Stromal cell of bone marrow (primary cell): ENCODE measurements at places on chromosomes 4 and X.

DNA sequence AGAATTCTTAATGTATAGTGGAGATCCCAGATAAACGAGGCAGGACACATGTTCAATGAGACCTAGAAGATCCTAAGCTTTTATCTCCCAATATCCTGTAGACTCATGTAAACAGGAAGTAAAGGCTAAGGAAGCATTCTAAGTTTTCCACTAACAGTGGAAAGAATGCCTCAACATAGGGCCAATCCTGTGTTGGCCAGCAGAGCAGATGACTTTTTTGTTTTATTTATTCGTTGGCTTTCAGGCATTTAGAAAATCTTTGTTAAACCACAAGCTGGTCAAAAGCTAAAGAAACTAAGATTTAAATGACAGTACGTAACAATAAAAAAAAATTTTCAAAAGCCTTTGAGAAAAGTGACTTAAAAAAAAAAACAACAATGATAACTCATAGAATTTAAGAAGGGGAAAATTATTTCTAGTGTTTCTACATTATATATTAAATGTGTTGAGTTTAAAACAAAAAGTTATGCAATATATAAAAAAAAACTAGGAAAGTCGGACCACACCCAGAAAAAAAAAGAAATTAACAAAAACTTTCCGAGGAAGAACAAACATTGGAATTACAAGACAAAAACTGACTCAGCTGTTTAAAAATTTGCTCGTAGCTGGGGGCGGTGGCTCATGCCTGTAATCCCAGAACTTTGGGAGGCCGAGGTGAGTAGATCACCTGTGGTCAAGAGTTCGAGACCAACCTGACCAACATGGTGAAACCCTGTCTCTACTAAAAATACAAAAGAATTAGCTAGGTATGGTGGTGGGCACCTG, 759.3 kb downstream of the FSTL5 start:
- no peak for DNase-seq

DNA sequence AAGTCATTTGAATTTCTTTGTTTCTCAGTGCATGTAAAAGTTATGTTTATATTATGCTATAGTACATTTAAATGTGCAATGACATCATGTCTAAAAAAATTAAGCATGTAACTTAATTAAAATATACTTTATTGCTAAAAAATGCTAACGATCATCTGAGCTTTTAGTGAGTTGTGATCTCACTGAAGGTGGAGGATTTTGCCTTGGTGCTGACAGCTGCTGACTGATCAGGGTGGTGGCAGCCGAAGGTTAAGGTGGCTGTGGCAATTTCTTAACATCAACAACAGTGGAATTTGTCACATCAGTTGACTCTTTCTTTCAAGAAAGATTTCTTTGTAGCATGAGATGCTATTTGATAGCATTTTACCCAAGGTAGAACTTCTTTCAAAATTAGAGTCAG, 6.6 kb downstream of the ANAPC4 start:
- no peak for DNase-seq

- peak; percentile 27 for DNase-seq
Measured at GRCh38 chrX:149151805-149152757, 353.0 kb downstream of the IDS start.

DNA sequence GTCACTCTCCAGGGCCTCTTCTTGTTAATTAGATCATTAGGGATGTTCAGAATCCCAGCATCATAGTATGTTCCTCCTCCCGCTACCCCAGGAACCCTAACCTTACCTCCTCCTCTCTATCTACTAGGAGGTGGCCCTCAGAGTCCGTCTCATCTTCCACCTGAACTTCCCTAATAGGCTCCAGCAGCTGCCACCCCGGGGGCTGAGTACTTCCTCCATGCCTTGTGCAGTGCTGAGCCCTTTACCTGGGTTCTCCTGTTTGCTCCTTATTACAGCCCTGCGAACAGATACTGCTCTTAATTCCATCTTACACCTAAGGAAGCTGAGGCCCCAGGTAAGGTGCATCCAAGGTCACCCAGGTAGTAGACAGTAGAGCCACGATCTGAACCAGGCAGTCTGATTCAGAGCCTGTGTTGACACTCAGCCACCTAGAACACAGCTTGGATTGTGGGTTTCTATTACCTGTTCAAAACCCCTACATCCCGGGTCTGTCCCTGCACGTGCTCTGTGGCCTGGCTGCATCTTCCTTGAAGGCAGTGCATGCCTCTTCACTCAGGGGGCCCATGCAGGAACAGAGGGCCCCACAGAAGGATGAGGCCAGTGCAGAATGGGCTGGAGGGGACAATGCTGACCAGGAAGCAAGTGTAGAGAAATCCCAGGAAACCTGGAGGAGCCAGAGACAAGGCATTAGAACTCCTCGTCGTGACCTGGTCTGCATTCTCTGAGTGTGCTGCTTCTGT, 51.4 kb upstream of the MSANTD1 start:
- no peak for DNase-seq

DNA sequence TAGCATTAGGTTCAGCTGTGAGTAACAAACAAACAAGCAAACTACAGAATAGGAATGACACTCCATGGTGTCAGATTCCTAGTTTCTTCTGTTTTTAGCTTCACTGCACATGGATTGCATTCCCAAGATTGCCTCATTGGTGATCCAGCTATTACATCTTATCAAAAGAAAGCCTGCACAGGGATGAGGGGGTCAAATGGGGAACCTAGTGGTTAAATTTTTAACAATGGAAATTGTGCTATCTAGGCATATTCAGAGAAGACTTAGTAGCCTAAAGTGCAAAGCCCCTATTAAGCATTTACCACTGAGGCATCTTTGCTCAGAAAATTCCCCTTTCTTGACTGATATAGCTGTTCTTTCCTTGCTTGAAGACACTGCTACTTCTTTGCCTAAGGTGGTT, 3.9 kb upstream of the TTC29 start:
- DNase-seq: no peak

GRCh38 chrX:38891641-38892413, 90.6 kb downstream of the MID1IP1 start:
- no peak for DNase-seq

DNA sequence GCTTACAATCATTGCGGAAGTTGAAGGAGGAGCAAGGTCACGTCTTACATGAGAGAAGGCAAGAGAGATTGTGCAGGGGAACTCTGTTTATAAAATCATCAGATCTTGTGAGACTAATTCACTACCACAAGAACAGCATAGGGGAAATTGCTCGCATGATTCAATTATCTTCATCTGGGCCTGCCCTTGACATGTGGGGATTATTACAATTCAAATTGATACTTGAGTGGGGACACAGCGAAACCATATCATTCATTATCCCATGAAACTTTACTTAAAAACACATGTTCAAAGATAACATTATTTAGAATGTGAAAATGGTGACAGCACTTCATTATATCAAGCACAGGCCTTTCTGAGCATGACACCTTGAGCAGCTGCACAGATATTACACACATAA, 1087.8 kb downstream of the C4orf33 start:
- DNase-seq: no peak

DNA sequence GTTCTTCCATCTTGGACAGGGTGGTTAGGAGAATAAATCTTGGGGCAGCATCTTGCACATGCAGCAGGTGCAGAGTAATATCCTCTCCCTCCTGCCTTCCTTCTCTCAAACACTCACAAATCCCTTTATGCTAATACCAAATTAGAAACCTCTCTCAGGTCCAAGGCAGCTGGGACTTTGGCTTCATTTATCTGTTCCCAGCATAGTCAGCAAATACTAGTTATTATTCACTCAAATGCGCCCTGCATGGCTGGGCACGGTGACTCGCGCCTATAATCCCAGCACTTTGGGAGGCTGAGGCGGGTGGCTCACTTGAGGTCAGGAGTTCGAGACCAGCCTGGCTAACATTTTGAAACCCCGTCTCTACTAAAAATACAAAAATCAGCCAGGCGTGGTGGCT, 156.0 kb upstream of the GALNT7 start:
- no peak for DNase-seq

DNA sequence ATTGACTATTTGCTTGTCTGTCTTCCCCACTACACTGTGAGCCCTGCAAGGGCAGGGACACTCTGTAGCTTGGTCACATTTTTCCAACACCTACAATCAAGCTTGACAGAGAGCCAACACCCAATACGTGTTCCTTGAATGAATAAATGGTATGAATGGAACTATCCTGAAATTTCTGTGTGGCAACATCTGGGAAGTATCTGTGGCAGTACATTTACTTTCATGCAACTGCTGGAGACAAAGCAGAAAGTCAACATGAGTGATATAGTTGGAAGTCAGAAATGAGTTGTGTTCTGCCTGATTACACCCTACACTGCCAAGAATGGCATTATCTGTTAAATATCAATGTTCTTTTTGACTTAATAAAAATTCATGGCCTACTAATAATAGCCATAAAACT, 343.5 kb upstream of the F9 start:
- no peak for DNase-seq

DNA sequence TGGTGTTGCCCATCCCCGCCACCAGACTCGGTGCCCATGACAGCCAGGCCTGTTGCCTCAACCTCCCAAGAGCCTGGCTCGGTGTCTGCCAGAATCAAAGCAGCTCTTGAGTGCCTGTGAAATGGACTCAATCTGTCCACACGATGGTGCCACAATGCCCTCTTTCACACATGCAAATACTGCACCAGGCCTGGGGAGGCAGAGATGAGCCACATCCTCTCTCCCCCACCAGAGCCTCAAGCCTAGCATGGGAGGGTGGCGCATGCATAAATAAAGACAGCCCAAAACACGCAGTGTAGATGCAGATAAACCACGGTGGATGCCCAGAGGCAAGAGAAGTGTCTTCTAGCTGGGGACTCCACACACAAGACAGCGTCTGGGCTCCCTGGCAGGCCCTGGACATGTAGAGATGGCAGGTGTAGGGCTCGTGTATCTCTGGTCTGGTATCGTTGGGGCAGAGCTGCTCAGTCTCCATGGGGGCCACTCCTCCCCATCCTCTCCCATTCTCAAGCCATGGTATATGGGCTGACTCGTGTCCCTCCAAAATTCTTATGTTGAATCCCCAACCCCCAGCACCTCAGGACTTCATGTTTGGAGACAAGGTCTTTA, 65.6 kb downstream of the JAKMIP1 start:
- DNase-seq: no peak

- DNase-seq: no peak
Measured at GRCh38 chr4:145618210-145618931, 814 bp upstream of the MMAA start.

GRCh38 chr4:133390198-133390855, 241.2 kb downstream of the PCDH10 start:
- no peak for DNase-seq

- DNase-seq: no peak
Measured at GRCh38 chr4:121278811-121279368, 101.9 kb downstream of the QRFPR start.

DNA sequence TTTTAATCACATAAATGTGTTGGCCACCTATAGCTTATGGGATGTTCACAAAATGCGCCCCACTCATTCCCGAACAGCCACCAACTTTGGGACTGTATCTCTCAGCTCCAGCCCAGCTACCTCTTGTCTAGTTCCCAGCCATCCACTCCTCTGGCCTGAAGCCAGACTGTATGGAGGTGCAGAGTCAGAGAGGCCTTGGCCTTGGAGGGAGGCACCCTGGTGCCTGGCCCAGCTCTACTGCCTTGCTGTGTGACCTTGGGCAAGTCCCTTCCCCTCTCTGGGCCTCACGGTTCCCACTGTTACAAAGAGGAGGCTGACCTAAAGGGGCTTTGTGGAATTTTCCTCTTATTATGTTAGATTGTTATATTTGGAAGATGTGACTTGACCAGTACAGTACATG, 13.9 kb downstream of the MAMLD1 start:
- no peak for DNase-seq
